ENCODE measurements at places on chromosomes 11 and 22.
A peak's percentile ranks its signal among the peaks of the same experiment; 100 is the strongest.

GRCh38 chr11:116100016-116100415 is 595.8 kb upstream of the CADM1 start:
- DNase-seq = no peak

- no peak for DNase-seq
These were observed 48.6 kb downstream of the C11orf91 start for GRCh38 chr11:33651990-33652389.

DNA sequence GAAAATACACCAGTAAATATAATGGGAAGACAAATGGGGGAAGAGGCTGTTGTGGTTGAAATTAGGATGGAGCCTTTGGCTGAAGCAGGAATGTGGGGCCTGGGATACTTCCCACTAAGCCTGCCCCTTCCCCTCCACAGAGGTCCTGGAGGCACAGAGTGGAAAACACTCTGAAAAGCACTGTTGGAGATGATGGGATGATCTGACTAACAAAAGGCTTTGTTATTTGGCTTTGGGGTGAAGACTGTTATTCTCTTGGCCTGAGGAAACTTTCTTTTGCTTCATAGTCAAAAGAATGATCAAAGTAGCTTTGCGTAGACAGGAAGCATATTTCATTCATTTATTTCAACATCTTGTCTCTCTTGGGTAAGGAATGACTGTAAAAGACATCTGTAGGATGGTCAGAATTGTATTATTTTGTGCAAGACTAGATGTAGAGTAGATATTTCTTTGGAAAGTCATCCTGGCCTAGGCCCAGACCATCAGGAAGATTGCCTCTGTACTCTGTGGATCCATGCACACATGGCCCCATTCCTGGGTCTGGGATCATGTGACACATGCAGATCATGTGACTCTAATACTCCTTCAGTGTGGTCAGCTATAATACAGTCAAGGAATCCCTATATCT is 111.4 kb downstream of the SPON1 start:
- no peak for DNase-seq

DNA sequence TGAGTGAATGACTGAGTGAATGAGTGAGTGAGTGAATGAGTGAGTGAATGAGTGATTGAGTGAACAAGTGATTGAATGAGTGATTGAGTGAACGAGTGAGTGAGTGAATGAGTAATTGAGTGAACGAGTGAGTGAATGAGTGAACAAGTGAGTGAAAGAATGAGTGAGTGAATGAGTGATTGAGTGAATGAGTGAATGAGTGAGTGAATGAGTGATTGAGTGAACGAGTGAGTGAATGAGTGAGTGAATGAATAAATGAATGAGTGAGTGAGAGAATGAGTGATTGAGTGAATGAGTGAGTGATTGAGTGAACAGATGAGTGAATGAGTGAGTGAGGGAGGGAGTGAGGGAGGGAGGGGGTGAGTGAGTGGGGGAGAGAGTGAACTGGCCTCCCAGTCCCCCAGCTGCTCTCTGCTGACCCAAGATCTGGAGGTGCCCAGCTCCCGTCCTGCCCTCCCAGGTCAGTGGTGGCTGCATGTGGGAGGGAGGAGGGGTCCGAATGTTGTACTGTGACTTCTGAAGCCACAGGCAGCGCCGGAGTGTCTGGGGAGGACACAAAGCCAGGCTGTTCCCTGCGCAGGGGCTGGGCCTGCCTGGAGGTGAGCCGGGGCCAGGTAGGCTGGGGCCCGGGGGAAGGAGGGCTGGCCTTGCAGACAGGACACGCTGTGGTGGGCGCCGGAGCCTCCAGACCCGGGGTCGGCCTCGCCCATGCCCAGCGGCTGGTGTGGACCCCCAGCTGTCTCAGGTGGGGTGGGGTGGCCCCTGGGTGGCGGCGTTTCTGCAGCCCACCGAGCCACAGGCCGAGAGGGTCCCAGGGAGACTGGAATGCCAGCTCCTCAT is 17.8 kb upstream of the PIM3 start:
- no peak for DNase-seq

GRCh38 chr11:121696931-121697670 is 244.3 kb upstream of the SORL1-AS1 start:
- DNase-seq = no peak

DNA sequence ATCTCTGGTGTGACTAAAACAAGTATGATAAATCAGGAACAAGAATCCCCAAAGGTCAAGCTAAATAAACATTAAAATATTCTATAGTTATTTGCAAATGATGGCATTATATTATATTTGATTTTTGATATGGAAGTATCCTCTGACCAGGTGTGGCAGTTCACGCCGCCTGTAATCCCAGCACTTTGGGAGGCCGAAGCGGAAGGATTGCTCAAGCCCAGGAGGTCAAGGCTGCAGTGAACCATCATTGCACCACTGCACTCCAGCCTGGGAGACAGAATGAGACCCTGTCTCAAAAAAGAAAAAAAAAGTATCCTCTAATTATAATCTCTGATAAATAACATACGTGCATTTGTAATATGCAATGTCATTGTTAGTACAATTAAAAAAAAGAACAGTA is 6.6 kb upstream of the POU2AF3 start:
- DNase-seq = no peak

- no peak for DNase-seq
These were observed 1019.4 kb downstream of the BRD1 start for GRCh38 chr22:48808038-48808960.

- no peak for DNase-seq
These were observed 65.6 kb downstream of the BUD13 start for GRCh38 chr11:116707161-116707629.

DNA sequence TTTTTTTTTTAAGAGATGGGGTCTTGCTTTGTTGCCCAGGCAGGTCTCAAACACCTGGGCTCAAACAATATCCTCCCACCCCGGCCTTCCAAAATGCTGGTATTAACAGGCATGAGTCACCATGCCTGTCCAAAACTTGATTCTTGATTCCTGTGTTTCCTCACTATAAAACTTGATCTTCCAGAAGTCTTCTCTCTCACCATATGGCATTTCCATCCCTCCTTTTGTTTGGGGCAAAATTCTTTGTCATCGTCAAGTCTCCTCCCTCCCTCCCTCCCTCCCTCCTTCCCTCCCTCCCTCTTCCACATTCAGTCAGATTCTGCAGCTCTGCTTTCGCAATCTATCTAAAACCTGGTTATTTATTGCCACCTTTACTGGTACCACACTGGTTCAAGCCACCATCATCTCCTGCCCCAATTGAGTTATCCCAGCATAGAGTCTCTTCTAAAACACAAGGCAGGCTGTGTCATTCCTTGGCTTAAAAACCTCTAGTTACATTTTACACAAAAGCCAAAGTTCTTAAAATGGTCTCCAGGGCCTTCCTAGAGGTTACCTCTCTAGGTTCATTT is 65.0 kb upstream of the HORMAD2 start:
- DNase-seq = no peak

DNA sequence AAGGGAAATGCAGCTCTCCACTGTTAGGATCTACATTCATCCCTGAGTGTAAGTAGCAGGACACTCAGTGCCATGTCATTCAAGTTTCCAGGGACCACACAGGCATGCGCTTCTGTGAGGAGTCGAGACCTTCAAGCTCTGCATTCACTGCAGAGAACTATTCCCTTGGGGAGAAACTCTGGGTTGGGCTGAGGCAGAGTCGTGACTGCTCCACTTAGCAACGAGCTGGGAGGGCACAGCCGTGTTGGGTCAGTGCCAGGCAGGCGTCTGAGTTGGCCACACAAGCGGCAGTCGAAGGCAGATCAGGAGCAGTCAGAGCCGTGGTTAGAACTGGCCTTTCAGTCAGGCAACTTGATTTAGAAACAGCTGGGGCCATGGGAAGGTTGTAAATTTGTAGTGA is 14.7 kb downstream of the MPEG1 start:
- no peak for DNase-seq

DNA sequence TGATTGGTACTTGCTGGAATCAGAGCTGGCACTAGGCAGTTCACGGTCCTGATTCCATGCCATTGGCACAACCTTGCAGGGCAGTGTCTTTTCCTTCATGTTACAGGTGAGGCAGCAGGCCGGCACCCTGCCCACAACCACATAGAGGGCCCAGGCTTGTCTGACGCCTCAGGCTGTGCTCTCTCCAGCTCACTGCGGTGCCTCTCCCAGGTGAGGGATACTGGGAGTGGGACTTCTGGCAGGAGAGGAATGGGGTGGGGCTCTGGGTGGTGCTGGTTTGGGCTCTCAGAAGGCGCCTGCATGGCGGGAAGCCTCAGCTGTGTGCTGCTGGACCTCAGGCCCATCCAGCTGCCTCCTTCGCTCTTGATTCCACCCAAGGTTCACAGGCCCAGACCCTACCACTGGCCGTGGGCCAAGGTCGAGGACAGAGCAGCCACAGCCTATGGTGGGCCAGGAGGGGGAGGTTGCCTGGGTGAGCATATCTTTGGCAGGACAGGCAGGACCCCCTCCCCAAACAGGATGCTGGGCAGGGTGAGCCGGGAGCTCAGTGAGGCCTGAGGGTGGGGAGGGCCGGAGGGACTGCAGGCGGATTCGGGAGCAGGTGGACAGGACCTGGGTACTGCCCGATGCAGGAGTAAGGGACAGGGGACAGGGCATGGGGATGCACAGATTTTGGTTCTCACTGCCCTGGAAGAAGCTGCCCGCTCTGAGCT is 7.0 kb upstream of the MPPED1 start:
- no peak for DNase-seq

DNA sequence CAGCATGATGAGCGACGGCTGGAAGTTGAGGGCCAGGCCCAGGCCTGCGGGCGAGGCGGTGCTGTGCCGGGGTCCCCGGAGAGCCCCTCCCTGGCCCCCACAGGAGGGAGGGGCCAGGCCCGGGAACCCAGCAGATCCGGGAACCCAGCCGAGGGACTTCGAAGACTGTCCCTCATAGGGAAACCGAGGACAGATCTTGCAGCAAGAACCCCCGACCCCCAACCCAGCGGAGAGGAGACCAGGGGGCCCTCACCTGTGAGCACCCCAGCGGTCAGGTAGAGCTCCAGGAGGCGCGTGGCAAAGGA is 2.4 kb downstream of the SLC16A8 start:
- DNase-seq = no peak

GRCh38 chr11:58963551-58964104 is 24.3 kb downstream of the GLYATL1 start:
- DNase-seq = no peak

DNA sequence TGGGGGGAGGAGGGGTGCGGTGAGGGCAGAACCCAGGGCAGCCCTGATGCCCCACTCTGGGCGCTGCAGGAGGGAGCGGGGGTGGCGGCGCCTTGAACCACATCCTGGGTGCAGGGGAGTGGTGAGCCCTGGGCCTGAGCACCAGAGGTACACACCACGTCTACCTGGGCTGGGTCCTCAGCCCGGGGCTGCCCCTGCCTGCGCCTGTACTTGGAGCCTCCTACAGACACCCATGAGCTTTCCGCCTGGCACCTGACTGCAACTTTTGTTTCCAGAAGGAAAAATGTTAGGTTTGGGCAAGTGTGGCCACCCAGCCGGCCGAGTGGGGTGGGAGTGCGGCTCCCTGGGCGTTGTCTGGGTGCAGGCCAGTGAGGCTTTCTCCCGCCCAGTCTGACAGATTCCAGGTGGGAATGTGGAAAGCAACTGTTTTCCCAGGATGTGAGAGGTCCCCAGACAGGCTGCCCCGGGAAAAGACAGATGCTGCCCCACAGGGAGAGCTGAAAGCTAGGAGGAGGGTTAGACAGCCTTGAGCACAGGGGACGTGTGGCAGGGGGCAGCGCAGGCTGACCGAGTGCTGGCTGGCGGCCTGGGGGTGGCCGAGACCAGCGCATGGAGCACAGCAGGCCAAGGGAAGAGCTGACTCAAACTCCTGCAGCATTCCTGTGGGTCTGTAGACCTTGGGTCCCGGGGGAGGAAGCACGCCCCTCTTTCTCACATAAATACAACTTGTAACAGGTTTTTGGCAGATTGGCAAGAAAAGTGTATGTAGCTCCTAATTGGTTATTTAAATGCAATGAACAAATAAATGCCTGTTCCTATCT is 44.1 kb downstream of the GNB1L start:
- DNase-seq = no peak

DNA sequence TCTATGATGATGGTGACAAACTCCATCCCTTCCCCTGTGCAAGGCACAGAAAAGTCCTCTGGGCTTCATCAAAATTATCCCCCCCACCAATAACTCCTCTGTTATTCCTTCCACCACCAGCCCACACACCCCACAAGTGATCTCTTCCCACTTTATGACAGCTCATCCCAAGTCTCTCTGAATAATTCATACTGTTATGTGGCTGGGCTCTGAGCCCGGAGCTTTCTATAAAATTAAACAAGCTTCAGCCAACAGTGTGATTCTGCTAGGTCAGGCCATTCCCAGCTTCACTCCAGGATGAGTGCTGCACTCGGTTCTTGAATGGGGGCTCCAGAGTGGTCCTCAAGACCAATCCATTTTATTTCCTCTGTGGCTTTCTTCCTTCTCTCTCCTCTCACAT is 83.0 kb downstream of the INSC start:
- no peak for DNase-seq

DNA sequence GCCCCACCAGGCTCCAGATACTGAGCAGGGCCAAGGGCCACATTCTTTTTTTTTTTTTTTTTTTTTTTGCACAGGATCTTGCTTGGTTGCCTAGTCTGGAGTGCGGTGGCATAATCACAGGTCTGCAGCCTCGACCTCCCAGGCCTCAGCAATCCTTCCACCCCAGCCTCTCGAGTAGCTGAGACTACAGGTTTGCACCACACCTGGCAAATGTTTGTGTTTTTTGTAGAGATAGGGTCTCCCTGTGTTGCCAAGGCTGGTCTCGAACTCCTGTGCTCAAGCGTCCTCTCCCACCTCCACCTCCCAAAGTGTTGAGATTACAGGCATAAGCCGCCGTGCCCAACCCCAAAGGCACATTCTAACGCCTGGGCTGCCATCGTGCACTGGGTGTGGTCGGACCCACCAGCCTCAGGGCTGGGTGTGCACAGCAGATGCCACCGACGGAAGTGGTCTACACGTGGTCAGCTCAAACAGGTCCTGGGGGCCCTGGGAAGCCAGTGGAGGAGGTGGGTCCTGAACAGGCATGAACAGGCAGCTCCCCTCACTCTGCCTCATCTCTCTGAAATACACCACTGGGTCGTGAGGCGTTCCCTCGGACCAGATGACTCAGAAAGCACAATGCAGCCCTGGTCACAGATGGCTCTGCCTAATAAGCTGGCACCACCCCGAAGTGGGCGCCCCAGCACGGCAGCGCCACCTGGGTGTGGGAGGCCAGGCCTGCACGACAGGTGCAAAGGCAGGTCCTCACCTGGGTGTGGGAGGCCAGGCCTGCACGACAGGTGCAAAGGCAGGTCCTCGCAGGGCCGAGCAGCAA is 5.1 kb upstream of the B4GALNT4 start:
- peak; percentile 64 for DNase-seq

GRCh38 chr22:40504285-40505249 is 132.0 kb downstream of the MRTFA start:
- no peak for DNase-seq

- DNase-seq = no peak
These were observed 18.2 kb downstream of the P2RY2 start for GRCh38 chr11:73236205-73236765.

DNA sequence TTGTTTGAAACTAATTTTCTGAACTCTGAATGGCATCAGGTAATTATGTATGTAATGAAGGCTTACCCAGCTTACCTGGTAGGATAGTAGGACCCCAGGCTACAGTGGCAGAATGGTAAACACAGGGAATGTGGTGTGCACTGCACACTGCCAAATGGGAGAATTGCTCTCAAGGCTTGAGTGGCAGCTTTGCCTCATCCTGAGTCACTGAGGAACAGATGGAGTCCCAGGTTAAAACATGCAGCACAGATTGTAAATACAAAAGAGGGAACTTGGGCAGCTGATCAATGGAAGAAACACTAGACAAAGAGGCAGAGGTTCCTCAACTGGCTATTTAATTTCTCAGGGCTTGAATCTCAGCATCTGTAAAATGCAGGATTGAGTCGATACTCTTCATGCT is 24.4 kb downstream of the GPR83 start:
- no peak for DNase-seq

- DNase-seq = no peak
These were observed 717.9 kb upstream of the LUZP2 start for GRCh38 chr11:23778971-23779370.

Measured in T-helper 2 cell (primary cell).